ENCODE measurements at places on chromosomes 7 and 10.

DNA sequence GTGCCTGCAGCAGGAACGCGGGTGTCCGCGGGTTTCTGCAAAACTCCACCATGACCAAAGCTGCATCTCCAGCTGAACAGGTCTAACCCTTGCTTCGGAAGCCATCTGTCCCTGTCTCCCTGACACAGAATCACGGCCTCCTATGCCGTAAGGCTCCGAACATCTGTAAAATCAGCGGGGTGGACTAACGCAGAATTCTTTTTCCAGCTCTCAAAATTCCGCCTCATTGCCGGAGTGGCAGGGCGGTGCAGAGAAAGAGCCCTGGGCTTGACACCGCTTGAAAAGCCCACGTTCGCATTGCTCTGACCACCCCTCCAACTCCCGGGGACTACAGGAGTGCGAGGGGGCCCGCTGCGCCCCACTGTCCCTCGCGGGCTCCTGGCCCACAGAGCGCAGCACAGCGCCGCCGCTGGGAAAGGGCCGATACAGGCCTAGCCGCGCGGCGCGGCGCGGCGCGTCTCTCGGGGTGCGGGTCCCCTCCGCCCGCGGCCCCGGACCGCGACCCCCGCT lies 409 bp downstream of the DNMBP start:
- no peak for DNase-seq

DNA sequence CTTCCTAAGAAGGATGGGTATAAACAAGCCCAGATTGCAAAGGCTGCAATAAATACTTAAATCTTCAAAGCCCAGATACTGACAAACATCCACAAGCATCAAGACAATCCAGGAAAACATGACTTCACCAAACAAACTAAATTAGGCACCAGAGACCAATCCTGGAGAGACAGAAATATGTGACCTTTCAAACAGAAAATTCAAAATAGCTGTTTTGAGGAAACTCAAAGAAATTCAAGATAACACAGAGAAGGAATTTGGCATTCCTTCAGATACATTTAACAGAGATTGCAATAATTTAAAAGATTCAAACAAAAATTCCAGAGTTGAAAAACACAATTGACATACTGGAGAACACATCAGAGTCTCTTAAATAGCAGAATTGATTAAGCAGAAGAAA lies 23.0 kb downstream of the GSDME start:
- DNase-seq = no peak

- no peak for DNase-seq
Observed at GRCh38 chr10:60466267-60467201, 76.9 kb upstream of the ANK3 start.

- no peak for DNase-seq
Observed at GRCh38 chr10:28763471-28764170, 86.3 kb downstream of the BAMBI start.

- no peak for DNase-seq
Observed at GRCh38 chr10:123303581-123304337, 149.6 kb downstream of the BUB3 start.

DNA sequence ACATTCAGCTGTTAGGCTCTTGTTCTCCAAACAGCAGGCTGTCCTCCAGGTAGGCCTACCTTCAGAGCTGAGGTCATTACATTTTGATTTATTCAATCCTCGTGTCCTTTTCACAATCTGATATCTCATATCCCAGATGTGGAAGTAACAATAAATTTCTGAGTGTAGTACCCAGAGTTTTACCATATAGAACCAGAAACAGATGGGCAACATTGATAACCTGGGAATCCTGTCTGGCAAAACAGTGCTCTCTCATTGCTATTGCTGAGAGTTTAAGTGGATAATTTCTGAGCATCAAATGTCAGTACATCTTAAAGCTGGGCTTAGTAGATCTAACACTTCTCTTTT lies 1007.8 kb downstream of the REEP3 start:
- no peak for DNase-seq

GRCh38 chr10:47181052-47181849 lies 118.7 kb upstream of the GDF10 start:
- DNase-seq = no peak

GRCh38 chr10:49184642-49185111 lies 3.5 kb downstream of the TMEM273 start:
- DNase-seq = no peak

DNA sequence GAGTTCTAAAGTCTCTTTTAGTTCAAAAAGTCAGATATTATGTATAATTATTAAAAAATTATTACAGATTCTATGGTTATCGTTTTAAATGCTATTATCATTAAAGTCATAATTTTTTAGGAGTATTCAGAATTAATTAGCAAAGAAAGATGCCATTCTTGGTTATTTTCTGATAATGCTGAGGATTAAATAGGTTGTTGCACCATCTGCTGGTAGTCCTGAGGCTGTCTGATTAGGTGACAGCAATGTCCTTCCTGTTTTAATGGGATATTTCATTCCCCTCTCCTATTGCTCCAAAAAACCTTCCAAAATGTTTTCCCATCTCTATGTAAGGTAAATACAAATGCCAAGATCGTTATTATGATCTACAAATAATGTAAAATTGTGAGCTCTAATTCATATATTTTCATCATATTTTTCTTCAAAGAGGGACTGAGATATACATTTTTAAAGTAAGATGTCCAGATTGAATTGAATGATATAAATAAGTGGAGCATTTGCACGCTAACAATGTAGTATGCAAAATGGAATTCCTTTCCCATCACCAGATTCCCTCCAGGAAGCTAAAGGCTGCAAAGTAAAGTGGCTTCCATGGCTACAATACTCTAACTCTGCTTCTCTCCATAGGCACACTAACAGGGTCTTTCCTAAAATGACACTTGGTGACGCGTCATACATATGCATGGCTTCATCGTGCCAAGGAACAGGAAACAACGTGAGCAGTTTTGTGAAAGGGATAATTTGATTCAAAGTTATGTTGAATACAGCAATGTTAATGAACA lies 58.8 kb upstream of the AKR1E2 start:
- DNase-seq = peak; percentile 57

GRCh38 chr10:88901206-88901983 lies 21.4 kb downstream of the STAMBPL1 start:
- DNase-seq = no peak

DNA sequence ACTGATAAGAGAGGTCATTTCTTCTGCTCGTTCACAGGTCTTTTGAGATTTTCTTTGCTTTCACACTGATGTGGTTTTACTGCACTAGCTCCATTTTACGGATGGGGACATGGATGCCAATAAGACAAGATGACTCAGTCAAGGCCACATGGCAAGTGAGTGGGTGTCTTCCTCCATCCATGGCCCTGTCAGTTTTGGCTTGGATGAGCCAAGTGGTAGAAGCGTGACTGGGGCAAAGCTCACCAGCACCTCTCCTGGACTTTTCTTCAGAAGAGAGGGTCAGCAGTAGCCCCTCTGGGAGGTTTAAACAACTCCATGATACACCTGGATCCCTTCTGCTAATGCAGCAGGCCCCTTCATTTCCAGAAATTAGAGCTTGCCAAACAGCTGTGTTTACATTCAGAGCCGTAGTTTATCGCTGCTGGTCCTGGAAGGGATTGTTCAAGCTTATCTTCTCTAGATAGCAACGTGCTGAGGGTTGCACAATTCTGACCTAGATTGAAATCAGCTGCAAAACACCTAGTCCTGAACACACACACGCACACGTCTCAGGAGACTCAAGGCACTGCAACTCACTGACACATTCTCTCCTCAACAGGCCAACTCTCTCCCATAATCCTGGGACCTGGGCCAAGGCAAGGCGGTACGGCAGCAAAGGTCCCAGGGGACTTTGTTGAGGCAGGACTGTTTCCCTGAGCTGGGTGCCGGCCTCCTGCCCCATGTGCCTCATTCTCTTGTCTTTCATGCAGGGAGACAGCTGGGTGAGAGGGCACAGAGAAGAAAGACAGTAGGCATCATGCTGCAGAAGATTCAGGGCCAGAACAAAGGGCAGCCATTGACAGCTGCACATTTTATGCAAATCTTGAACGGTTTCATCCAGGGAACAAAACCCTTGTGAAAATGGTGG lies 14.2 kb upstream of the PDCD4 start:
- no peak for DNase-seq

- DNase-seq = peak; percentile 28
Observed at GRCh38 chr7:15720849-15721471, 34.5 kb upstream of the MEOX2 start.

- no peak for DNase-seq
Observed at GRCh38 chr7:128030654-128031611, at the start of gene LRRC4. LRRC4 (minus strand) TSS chr7:128031437; CDS start chr7:128030640, 797 bp downstream.

GRCh38 chr10:89279421-89279869 lies 22.4 kb upstream of the IFIT2 start:
- no peak for DNase-seq

- DNase-seq = no peak
Observed at GRCh38 chr10:125217990-125218675, 57.8 kb upstream of the CTBP2 start.

GRCh38 chr10:122462533-122463465 lies 1.4 kb downstream of the HTRA1 start:
- no peak for DNase-seq

DNA sequence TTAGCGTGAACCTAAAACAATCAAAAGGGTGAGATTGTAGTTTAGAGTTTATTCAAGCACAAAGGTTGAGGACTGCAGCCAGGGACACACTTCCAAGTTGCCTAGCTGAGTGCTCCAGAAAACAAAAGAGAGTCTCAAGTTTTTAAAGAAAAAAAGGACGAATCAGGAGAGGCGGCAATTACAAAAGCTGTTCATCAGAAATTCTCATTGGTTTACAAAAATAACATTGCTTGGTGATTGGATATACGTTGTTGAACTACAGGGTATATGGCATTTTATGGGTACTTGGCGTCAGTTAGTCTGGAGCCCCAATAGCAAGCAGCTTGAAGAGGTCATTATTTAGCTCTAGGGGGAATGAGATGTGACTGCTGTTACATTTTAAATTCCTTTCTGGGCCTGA lies 11.5 kb downstream of the ZNF438 start:
- DNase-seq = no peak

DNA sequence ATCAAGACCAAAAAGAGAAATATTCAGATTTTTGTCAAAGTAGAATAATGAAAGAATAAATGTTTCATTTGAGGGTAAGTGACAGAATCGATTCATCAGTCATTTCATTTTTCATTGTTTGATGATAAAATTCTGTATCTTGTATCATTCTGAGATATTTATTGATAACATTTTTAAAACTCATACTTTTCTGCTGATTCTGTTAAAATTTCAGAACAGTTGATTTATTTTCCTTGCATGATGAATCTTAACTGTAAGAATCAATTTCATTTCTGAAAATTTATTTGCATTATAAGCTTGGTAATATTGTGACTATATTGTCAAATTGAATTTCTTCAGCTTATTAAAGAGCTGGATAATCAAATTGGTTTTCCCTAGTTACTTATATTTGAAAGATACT lies 13.9 kb downstream of the PHYHIPL start:
- no peak for DNase-seq

DNA sequence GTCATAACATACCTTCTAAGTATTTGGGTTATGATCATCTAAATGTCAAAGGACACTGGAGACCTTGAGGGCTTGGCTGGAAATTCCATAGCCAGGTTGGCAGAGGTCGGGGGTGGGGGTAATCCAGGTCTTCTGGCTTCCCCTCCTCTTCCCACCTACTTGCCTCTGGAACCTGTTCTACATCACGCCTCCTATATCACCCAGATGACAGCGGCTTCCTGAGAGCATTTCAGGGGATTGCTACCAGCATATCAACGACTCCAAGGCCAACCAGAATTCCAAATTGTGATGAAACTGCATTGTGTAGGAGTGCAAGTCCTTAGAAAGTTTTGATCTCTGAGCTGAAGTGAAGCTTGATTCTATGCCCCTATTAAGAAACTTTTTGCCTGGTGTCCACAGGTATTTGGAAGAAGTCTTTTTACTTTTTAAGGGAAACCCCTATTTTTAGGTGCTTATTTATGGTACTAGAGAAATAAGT lies 95.7 kb downstream of the SH2D4B start:
- no peak for DNase-seq

DNA sequence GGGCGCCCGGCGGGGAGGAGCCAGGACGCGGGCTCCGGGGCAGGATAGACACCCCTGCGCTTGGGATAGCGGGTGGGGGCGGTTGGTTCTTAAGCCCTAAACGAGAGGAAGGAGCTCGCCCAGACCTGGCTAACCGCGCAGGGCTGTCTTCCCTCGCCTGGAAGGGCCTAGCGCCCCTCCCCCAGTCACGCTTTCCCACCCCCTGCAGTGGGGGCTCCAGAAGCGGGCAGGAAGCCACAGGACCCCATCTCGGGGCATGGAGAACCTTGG lies 6.5 kb downstream of the SHH start:
- no peak for DNase-seq

DNA sequence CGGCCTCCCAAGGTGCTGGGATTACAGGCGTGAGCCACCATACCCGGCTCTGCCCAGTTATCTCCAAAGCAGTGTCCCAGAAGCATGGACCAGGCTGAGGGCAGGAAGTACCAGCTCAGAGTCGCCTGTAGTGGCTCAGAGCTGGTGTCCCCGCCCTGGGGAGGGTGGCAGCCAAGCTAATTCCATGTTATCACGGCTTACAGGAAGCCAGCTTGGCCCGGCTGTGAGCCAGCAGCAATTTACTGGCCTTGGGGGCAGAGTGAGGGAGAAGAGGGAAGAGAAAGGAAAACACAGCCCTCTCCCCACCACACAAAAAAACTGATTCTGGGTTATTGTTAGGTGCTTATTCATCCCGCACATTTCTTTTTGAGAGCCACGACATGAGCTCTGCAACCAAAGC lies 88.1 kb downstream of the HIP1 start:
- DNase-seq = no peak

GRCh38 chr10:119116326-119116951 lies 12.5 kb downstream of the DENND10 start:
- DNase-seq = no peak

DNA sequence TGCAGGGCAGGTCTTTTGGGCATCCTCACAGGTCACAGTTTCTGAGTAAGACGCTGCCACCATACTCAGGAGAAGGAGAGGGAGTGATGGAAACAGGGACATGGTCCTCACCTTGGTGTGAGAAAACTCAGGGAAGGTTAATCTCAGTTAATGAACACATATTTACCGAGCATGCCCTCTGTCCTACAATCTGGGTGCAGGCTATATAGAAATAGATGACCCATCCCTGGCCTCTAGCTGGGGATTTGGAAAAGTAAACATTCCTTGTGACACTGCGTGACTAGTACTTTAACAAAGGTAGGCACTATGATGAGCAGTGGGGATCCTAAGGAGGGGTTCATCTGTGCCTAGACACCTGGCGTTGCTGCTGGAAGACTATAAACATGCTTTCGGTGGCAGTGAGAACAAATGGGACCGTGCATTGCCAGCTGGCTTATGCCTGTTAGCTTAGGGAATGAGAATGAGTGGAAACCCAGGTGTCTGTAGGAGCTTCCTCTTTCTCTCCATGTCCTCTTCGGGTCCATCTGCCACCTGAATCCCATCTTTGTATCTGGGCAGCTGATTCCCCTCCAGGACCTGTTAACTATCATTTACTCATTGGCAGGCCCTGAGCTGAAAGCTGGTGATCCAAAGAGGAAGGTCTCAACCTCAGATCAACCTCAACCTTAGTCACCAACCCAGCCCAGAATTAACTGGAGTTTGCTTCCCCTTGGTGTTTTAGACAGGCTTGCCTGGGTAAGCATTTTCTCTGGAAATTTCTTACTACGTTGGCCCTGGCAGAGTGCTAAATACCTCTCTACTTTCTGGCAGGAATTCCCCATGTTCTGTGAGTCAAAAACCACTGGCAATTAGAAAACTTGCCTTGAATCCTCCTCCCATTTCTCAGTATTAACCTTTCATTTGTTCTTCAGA lies 794 bp downstream of the MBL2 start:
- DNase-seq = no peak

GRCh38 chr7:17689361-17689902 lies 250.9 kb downstream of the SNX13 start:
- no peak for DNase-seq
